Purkinje cell (primary cell): ENCODE measurements at places on chromosomes 11 and 22. TPM values are rescaled to one million over a fixed set of nuclear protein-coding genes. Genes with fewer than 3 reads are reported as not detected.

The USP2 gene
- polyA plus RNA-seq, result 7.3 and 11.7 TPM in 2 replicates

The GAL3ST3 gene
- 8.7 and 19.5 TPM in 2 replicates for polyA plus RNA-seq

The MTMR2 gene
- 23.3 and 24.4 TPM in 2 replicates for polyA plus RNA-seq

The SUSD2 gene
- 0.31 TPM in 1 of 2 replicates, not detected in the other for polyA plus RNA-seq

The TSSK2 gene
- not detected in 2 replicates for polyA plus RNA-seq

The OR8U1 gene
- polyA plus RNA-seq, result not detected in 2 replicates

The SHANK3 gene
- polyA plus RNA-seq, result 0.43 and 0.65 TPM in 2 replicates

The PKDREJ gene
- polyA plus RNA-seq, result not detected in 2 replicates

The LRRC32 gene
- 2.6 TPM in 1 of 2 replicates, not detected in the other for polyA plus RNA-seq

The OR10A2 gene
- polyA plus RNA-seq, result 0.19 and 0.46 TPM in 2 replicates

The PDE3B gene
- 1.7 and 2.3 TPM in 2 replicates for polyA plus RNA-seq

The UBTFL1 gene
- not detected in 2 replicates for polyA plus RNA-seq

The KCNK4 gene
- 0.17 TPM in 1 of 2 replicates, not detected in the other for polyA plus RNA-seq

The NFAM1 gene
- 0.21 TPM in 1 of 2 replicates, not detected in the other for polyA plus RNA-seq

The LTO1 gene
- 11.6 and 12.3 TPM in 2 replicates for polyA plus RNA-seq
